ENCODE measurements at places on chromosomes 7 and 10. TPM values are rescaled to one million over a fixed set of nuclear protein-coding genes. Genes with fewer than 3 reads are reported as not detected.

LRIT1 gene
- total RNA-seq = not detected

CRPPA gene
- total RNA-seq = 0.66 TPM

OR2A42 gene
- 0.37 TPM for total RNA-seq

HKDC1 gene
- not detected for total RNA-seq

PCGF6 gene
- 17.9 TPM for total RNA-seq

FAM237B gene
- total RNA-seq = not detected

RTKN2 gene
- total RNA-seq = 16.8 TPM

AKR1C4 gene
- not detected for total RNA-seq

VIPR2 gene
- 7.8 TPM for total RNA-seq

INPP5F gene
- 79.3 TPM for total RNA-seq

TET1 gene
- total RNA-seq = 59.2 TPM

XRCC2 gene
- 21.2 TPM for total RNA-seq

COMMD3 gene
- 2.6 TPM for total RNA-seq

GPAM gene
- 12.2 TPM for total RNA-seq

PRKCQ gene
- 8.4 TPM for total RNA-seq

WIPF3 gene
- total RNA-seq = 10.5 TPM

CC2D2B gene
- 0.32 TPM for total RNA-seq

HABP2 gene
- total RNA-seq = 0.09 TPM

AQP1 gene
- total RNA-seq = 1.1 TPM

HSPA12A gene
- total RNA-seq = 5.2 TPM

SLC39A12 gene
- not detected for total RNA-seq

GPR15LG gene
- total RNA-seq = not detected

SPDYE16 gene
- total RNA-seq = not detected

FFAR4 gene
- total RNA-seq = 0.07 TPM

C10orf67 gene
- total RNA-seq = not detected

ADRB1 gene
- total RNA-seq = 0.35 TPM

ERVW-1 gene
- not detected for total RNA-seq

ITIH5 gene
- total RNA-seq = 3.8 TPM

IDI2 gene
- total RNA-seq = not detected

CPN1 gene
- total RNA-seq = 0.66 TPM

VWA2 gene
- total RNA-seq = 2.7 TPM

ABCC2 gene
- total RNA-seq = 0.57 TPM

PILRB gene
- 35.8 TPM for total RNA-seq

CDNF gene
- 1.4 TPM for total RNA-seq

Measured in WTC11 (cell line).